ENCODE measurements at places on chromosomes 7 and 10.

DNA sequence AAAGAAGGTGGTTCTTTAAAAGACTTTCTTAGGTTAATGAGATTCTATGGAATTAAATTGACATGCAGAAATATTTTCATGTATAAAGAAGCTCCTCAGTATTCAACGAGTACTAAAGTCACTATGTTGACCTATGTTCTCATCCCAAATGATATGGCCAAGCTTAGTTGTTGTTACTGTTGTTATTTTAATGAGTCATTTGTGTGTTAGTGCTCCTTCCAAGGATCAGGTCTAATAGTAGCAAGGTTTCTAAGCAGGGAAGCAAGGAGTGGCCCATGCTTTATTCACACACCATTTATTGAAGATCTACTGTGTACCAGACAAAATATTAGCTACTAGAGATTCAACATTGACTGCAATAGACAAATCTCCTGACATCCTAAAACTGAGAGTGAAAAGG, 41.9 kb downstream of the LRRN3 start:
- no peak for DNase-seq

- peak; percentile 87 for DNase-seq
Measured at GRCh38 chr7:5177060-5177459, 13.0 kb upstream of the WIPI2 start.

DNA sequence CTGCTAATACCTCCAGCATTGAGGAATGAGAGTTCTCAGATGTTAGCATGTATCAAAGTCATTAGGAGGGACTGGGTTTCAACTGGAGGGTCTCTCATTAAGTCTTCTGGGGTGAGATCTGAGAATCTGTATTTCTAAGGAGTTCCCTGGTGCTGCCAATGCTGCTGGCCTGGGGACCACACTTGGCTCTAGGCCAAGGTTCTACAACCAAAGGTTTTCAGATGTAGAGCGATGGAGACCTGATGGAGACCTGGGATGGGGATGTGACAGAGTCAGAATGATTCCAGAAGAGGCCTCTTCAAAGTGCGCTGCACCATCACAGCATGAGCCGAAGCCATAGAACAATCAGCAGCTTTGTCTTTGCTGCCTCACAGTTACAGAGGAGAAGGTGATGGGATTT, 27.2 kb downstream of the ST8SIA6 start:
- no peak for DNase-seq

DNA sequence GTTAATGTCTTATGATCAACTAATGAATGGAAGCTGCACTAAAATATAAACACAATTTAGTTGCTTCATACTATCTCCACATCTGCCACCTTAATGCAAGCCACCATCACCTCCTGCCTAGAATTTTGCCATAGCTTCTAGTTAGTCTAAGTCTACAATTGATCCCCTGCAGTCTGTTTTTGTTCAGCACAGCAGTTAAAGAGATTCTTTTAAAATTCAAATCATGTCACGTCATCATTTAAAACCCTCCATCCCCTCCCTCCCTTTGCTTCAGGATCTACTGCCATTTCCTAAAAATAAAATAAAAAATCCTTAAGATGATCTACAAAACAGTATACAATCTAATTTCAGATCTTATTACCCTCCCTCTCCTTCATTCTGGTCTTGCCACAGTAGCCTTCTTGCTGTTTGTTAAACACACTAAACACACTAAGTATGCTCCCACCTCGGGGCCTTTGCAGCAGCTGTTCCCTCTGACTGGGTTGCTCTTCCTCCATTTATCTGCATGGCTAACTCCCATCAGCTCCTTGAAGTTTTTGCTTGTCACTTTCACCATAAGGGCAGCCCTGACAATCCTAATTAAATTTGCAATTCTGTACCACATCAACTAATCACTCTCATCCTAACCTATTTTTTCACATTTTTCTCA, 97.0 kb upstream of the FOXP2 start:
- DNase-seq, result no peak

DNA sequence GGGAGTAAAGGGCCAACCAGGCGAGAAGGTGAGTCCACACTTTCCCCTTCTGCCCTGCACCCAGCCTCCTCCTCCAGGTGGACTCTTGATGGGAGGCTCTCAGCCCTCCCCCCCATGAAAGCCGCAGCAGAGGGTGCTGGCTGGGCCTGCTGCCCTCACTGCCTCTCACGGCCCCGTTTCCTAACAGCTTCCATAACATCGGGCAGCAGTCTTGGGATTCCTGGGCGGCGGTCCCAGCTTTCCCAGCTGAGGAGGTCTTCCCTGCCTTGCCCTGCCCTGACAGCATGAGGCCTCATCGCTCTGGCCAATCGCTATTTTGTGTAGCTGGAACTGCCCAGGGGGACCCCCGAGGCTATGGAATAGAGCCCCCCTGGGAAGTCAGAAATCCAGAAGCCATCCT, 76.3 kb downstream of the COL13A1 start:
- DNase-seq, result no peak

GRCh38 chr7:151896486-151896885, 19.6 kb upstream of the PRKAG2 start:
- DNase-seq, result no peak

DNA sequence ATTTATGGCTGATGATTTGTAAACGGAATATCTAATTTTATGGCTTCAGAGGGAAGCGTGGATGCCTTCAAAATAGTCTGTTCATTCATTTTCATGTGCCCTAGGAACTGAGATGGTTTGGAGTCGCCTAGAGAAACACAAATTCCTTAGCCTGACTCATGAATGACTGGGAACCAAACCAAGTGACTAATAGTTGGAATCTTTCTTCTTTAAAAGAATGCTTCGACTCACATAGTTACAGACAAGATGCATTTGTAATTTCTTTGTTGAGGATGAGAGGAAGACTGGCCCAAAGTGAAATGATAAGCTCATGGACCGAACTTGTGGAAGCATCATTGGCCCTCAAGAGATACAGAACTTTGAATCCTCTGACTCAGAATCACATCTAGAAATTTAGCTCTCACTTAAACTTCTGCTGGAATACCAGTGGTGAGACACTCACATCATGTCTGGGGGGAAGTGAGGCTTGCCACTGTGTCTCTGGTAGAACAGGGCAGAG, 1107.2 kb downstream of the NRG3 start:
- no peak for DNase-seq

- no peak for DNase-seq
Measured at GRCh38 chr7:159068893-159069448, 75.7 kb downstream of the VIPR2 start.

DNA sequence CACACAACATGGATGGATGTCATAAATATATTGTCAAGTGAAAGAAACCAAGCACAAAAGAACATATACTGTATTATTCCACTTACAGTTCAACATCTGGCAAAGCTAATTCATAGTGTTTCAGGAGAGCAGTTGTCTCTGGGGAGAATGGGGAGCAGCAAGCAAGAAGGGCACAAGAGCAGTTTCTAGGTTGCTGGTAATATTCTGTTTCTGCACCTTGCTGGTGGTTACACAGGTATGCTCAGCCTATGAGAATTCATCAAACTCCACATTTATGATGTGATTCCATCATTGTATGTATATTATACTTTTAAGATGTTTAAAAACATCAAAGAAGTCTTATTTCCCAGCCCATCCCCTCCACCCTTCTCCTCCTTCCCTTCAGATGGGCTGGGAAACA, 18.1 kb upstream of the PALS2 start:
- DNase-seq, result no peak

- peak; percentile 32 for DNase-seq
Measured at GRCh38 chr7:101390901-101391301, 28.2 kb downstream of the COL26A1 start.

DNA sequence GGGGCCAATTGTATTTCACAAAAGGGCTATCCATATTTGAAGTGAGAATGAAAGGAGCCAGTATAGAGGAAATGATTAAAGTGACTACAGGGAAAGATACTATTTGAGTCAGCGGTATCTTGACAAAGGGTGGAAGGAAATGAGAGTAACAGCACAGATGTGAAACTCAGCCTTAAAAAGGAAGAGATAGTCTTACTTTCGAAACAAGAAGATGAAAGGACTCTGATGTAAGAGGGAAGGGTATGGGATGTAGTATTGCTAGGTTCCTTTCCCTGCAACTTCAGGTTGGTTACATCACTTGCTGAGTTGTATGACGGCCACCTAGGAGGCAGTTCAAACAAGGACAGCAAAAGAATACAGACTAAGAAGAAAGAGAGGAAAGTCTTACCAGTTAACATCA, 13.7 kb downstream of the CISD1 start:
- DNase-seq, result no peak

Data from SHP77 (cell line).